ENCODE measurements at places on chromosomes 16 and 17.

DNA sequence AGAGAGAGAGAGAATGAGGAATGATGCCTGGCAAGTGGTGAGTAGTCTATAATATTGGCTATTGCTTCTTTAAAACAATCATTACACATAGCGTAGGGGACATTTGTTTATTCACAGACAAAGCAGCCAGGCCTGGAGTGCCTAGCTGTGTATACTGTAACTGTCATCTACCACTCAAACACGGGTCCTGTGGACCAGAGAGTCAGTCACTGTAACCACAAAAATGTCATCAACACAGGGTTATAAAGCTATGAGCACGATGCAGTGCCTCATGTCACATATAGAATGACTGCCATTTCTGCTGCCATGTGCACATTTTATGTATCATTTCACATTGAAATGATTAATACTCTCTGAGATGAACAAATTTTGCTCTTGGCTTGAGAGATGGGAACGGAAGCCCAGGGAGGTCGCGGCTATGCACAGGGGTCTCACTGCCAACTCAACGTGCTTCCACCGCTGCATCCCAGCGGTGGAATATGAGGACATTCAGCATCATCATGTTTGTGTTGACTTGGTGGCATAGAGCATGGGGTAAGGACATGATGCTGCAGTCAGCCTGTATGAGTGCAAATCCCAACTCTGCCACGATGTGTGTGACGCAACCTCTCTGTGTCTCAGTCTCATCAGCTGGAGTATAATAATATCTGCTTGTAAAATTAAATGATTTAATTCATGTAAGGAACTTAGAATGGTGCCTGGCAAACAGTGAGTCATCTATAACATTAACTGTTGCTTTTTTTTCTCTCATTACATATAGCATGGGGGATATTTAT, 3.3 kb downstream of the MT1H start:
- DNase-seq = no peak

DNA sequence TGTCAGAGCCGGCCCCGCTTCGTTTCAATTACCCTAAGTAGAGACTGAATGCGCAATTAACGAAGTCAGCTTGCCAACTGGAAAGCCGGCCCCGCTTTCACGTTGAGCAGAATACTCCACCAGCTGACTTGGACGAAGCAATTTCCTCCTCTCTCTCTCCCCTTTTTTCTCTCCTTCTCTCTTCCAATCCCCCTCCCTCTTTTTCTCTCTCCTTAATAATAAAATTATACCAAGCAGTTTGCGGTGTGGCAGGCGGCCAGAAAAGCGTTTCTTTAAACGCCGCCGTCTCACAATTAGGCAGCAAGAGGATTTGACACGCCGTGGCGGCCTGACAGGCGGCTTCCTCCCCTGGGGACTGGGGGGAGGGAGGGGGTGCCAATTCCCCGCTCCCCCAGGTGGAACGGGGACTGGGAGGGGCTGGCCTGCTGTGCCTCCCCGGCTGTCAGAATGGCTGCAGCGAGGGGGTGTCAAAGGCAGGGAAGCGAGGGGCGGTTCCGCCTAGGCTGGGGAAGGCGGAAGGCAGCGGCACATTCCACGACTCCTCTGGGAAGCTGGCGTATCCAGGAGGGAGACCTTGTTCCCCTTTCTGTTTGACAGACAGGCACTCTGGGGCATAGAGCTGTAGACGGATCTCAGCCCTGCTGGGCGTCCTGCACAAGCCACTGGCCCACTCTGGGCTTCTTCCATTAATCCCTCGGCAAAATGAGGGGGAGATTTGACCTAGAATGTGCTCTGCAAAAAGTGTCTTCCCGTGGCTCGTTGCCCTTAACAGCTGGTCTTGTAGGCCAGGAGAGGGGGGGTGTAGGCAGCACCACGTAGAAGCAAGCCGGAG, 52.7 kb downstream of the SREBF1 start:
- DNase-seq = no peak

GRCh38 chr16:104355-104754, 26.3 kb downstream of the MPG start:
- no peak for DNase-seq

GRCh38 chr16:4390266-4391260, 18.9 kb downstream of the VASN start:
- DNase-seq = no peak

Measured in T-helper 22 cell (primary cell).